ENCODE measurements at places on chromosomes 16 and 17.

GRCh38 chr17:27299384-27300049 lies 5.6 kb downstream of the WSB1 start:
- no peak for DNase-seq

- no peak for DNase-seq
Measured at GRCh38 chr17:56624309-56624708, 30.8 kb downstream of the NOG start.

DNA sequence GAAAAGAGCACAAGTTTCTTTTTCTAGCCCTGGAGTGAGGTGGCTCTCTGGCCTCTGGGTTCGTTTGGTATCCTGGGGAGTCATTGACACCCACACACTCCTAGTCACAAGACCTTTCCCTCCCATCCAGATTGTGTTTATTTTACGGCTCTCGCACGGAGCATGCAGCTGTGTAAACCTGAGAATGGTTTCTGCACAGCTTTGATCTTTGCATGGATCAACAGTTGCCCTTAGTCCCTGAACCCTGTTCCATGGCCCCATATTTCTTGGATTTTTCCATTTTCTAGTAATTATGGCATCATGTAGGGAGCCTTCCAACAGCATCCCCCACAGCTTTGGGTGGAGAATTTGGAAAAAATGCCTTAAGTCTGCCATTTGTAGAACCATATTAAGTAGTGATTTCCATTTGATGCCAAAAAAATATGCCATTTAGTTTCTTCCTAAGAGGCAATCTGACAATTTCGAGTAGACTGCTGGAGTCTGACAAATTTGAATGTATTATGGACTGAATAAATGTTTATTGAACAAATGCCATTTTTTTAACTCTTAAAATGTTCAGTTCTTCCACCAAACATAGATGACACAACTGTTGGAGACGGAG lies 197.7 kb downstream of the WWOX start:
- no peak for DNase-seq

- DNase-seq, result no peak
Measured at GRCh38 chr16:89012622-89012995, 35.6 kb upstream of the CBFA2T3 start.

GRCh38 chr16:87468550-87468949 lies 24.3 kb downstream of the ZCCHC14 start:
- DNase-seq, result no peak

DNA sequence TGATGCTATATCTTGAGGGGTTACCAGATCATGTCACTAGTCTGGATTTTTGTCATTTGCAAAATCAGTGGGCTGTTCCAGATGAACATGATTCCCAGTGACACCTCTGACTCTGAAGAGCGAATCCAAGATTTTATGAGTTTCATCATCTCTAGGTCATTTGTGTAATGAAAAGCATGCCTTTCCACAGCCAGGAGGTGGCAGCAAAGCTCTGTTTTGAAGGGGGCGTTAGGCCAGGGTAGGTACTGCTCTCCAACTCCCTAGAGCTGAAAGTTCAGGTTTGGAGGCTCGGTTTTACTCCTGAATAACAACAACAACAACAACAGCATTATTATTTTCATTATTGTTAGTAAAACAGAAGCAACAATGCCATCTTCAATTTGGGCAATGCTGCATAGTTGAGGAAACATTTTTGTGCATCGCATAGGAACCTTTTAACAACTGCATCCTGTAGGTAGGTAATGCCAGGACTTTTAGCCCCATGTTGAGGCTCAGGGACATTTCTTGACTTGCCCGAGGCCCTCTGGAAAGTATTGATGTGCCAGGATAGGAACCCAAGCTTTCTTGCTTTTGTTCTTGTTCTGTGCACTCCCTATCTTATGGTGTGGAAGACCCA lies 77.0 kb downstream of the MYH13 start:
- no peak for DNase-seq

- DNase-seq, result no peak
Measured at GRCh38 chr16:82583422-82583821, 43.3 kb upstream of the CDH13 start.

- no peak for DNase-seq
Measured at GRCh38 chr17:33233811-33234177, 59.3 kb downstream of the ASIC2 start.

GRCh38 chr16:86789621-86790051 lies 211.3 kb downstream of the FOXL1 start:
- no peak for DNase-seq

GRCh38 chr16:20611350-20611902 lies 35.3 kb upstream of the ACSM2B start:
- DNase-seq, result no peak

DNA sequence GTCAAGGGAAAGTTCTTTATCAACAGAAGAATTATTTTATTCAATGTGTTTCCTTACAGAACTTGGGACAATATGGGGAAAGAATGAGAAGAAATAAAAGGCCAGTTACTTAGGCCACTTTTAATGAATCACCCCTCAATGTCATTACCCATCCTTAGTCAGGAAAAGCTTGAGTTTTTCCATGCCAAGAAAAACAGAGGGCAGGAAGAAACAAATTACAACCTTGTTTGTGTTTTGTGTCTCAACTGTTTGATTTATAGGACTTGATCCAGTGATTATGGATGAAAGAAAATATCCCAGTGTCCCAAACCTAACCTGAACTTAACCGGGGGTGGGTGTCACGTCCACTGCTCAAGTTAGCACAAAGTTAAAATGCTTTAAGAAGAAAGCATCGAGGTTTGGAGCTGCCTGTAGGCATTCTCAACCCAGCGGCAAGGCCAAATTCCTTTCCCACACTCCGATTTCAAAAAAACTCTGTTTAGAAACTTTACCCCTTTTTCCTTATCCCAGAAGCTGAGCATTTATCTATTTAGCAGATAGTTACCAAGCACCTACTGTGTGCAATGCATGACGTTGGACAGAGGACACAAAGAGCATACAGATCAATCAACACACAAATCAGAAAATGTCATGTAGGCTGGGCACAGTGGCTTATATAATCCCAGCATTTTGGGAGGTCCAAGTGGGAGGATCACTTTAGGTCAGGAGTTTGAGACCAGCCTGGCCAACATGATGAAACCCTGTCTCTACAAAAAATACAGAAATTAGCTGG lies 14.0 kb upstream of the CYB5B start:
- DNase-seq, result no peak

DNA sequence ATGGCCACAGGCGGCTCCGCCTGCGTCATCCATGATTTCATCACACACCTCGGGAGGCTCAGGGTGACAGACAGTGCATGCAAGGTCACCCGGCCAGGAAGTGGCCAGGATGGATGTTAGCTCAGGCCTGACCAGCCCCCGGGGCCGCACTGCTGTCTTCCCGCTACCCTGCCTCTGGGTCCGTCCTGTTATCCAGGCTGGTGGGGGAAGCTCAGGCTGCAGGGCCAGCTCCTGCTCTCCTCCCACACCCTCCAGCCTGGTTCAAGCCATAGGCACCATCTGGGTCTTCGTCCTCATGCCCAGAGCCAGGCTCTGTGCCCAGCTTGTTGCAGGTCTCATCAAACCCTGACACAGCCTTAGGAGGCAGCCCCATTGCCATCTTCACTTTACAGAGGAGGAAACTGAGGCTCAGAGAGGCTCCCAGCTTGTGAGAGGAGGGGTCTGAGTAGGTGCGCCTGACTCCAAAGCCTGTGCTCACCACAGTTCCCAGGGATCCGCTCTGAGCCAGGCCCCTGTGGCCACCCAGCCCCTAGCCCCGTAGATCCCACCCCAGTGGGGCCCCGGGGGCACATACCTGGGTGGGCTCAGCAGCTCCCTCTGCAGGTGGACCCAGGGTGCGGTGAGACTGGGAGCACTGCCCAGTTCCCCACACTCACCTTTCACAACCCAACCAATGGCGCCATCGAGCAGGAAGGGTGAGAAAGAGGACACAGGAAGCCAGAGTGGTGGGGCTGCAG lies 412 bp upstream of the ADGRG3 start:
- DNase-seq, result no peak

GRCh38 chr17:74345433-74346241 lies 16.0 kb downstream of the BTBD17 start:
- no peak for DNase-seq

DNA sequence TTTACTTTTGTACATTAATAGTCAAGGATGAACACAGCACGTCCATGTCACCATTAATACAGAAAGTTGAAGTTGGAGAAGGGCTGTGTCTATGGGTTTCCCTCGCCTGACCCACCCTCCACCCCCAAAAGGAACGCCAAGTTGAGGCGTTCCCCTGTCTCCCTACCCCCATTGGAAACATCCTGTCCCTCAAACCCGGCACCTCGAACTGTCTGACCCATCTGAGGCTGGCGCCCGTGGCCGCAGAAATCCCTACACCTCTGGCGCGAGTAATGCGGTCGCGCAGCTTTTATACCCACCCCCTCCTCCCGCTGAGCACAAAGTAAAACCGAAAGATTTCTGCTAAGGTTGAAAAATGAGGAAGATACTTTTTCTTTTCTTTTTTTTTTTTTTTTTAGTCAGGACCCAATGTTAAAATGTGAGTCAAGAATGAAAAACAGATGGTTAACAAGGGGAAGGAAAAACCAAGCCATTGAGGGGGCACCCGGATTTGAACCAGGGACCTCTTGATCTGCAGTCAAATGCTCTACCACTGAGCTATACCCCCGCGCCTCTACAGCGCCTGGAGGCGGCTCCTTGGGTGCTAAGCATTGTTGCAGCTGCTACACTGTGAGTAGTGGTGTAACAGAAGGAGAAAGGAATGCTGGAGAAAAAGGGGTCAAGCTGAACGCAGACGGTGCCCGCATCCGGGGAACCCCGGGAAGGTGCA lies 887 bp upstream of the LASP1 start:
- peak; percentile 81 for DNase-seq

DNA sequence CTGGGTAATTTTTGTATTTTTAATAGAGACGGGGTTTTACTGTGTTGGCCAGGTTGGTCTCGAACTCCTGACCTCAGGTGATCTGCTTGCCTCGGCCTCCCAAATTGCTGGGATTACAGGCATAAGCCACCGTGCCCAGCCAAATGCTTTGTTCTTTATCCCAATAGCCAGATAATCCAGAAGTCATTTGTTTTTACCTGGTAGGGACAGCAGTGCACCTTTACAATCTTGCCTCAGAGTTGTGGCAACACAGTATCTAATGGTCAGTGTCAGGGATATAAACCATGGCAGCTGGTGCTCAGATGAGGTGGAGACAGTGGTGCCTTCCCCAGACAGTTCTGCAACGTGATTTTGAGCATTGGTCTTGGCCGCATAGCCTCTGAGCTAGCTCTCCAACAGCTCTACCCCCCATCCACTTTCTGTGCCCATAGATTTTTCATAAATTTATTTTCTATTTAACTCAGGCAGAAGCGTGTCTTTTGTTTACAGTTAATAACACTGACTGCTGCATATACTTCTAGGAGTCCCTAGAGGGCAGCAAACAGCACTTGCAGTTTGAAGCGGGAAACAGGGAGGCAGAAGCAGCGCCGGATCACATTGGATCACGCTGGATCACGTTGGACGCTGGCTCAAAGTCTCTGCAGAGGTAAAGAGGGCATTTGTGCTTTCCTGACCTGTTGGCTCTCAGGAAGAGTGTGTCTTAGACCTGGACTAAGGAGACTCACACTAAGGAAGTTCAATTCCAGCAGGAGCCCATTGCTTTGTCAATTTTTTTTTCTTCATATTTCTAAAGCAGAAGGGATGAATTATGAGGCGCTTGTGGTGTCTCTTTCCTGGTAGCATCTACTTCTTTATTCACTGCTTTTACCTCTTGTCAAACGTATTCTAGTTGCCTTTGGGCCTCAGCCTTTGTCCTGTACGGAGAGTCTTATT lies 5.1 kb upstream of the GGT6 start:
- DNase-seq, result peak; percentile 41

- DNase-seq, result peak; percentile 42
Measured at GRCh38 chr17:78484271-78485246, 92.6 kb downstream of the DNAH17 start.

DNA sequence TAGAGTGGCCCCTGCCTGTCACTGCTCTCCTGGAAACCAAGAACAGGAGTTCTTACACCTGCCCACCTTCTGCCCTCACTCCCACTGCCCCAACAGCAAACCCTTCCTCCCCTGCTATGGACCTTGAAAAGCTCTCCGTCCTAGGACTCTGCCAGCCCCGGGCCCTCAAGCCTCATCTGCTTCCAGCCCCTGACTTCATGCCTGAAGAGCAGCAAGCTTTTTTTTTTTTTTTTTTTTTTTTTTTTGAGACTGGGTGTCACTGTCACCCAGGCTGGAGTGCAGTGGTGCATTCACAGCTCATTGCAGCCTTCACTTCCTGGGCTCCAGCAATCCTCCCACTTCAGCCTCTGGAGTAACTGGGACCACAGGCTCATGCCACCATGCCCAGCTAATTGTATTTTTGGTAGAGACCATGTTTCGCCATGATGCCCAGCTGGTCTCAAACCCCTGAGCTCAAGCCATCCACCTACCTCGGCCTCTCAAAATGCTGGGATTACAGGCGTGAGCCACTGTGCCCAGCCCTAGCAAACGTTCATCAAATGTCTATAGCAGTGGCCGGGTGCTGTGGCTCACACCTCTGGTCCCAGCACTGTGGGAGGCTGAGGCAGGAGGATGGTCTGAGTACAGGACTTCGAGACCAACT lies 16.9 kb downstream of the CARHSP1 start:
- no peak for DNase-seq

DNA sequence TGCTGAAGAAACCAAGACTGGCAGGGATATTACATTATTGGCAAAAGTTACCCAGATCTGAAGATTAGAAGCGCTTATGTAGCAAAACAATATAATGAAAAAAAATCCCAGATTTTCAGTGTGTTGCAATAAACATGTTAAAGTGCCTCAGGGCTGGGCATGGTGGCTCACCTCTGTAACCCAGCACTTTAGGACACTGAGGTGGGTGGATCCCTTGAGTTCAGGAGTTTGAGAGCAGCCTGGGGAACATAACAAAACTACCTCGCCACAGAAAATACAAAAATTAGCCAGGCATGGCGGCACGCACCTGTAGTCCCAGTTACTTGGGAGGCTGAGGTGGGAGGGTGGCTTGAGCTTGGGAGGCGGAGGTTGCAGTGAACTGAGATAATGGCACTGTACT lies 6.8 kb downstream of the ZNF207 start:
- DNase-seq, result no peak

- DNase-seq, result no peak
Measured at GRCh38 chr16:76956841-76957240, 234.1 kb upstream of the MON1B start.

DNA sequence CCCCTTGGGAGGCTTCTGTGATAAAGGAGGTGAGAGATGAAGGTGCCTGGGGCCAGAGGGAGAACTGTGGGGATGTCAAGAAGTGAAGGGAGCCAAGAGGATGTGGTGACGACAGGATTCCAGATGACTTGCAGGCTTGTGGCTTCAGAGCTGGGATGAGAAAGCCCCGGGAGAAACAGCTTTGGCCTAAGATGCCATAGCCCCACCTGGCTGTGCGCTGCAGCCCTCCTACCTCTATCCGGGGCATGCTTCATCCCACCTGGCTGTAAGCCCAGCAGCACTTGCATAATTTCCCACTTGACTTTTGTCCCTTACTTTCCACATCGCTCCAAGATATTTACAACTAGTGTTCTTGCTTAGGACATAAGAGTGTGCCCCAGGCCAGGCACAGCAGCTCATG lies 29.3 kb downstream of the GINS3 start:
- DNase-seq, result no peak
